CD4-positive, alpha-beta T cell treated with Interleukin-10 for 1 hour (primary cell): ENCODE measurements at places on chromosomes 16 and 17.

GRCh38 chr16:67703626-67704025 is 15.5 kb downstream of the GFOD2 start:
- DNase-seq: peak; percentile 6

DNA sequence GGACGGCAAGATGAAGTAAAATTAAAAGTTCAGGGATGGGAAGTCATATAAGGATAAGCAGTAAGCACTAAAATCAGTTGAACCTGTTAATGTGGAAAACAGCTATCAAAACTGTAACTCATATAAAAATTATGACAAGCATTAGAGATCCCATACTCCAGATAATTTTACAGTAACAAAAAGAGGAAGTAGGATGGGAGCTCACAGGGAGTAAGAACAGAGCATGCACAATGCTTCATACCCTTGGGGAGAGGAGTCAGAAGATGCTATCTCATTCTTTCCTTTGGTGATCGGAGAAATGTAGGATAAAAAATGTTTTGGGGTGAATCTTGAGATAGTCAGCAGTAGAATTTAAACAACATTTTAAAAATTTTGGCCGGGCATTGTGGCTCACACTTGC is 164.7 kb upstream of the CACNG5 start:
- DNase-seq: no peak

DNA sequence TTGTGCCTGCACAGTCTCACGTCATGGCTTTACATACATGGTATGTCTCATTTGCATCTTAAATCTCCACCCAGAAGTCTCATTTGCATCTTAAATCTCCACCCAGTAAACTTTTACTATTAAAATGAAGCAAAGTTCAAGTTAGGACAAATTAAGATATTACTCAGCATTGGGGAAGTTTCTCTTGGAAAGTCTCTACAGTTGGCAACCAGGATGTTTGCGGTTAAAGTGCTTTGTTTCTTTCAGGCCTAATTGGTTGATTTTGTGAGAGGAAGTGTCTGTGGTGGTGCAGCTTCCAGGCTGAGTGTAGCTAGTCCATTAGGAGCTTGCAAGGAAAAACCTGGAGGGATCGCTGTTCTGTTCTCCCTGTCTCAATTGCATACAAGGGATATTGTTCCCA is 1373.3 kb upstream of the GOT2 start:
- no peak for DNase-seq

DNA sequence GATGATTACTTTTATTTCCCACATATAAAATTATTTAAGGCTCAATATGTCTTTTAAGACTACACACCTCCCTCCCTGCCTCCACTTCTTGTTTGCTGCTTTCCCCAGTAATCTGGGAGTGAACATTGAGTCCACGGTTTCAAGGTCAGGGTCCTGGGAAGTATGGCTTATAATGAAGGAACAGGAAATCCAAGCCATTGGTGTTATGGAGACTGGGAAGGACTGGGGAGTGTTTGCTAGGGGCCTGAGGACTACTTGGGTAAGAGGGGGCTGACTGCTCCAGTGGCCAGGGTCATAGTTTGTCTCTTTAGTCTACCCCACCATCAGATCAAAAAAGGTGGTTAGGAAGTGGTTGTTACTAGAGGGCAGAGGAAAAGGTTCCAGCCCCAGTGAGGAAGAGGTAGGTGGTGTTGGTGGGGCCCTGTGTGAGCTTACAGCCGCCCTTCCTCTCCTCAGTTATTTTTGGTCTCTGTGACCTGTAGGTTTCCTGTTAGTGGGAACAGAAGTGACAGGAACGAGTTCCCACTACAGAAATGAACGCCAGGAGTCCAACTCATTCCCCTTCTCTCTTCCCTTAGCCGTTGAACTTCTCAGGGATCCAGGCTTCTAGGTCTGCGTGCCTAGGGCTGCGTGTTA is 742 bp upstream of the SLC16A13 start:
- DNase-seq: peak; percentile 74

DNA sequence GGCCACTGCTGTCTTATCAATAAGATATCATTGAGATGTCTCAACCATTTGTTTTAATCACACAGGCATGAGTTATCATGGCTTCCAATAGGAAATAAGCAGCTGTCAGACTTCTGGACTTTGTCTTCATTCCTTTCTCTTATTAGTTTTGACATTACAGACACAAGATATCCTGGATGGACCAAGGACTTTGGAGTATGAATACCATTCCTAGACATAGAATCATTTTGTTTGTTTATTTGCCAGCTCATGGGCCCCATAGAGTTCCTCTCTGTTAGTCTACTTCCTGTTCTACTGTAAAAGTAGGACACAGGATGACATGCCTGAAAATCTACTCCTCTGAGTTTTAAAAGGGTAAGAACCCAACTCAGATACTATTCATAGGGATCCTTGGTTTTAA is 77.7 kb upstream of the KCNJ16 start:
- DNase-seq: no peak

- no peak for DNase-seq
These were observed 527.7 kb upstream of the SOX9 start for GRCh38 chr17:71593078-71593477.

DNA sequence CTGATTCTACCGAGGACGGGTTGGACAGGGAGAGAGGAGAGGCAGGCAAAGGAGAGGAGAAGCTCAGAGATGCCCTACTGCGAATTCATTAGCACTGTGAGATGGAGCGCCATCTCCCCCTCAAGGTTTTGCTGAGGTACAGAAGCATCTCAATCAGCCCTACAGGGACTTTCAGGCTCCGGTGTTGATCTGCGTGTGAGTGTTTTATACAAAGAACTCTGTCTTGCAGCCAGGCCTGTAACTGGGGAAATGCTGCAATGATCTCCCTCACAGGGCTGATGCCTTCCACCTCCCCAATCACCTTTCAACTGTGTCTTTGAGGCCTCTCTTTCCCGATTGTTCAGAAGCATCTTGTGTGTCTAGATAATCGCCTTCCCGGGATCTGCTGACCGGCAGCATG is 74.8 kb downstream of the IRX6 start:
- DNase-seq: no peak
